Naive B cell (primary cell): ENCODE measurements at places on chromosomes 6 and 20.
A peak's percentile ranks its signal among the peaks of the same experiment; 100 is the strongest.

DNA sequence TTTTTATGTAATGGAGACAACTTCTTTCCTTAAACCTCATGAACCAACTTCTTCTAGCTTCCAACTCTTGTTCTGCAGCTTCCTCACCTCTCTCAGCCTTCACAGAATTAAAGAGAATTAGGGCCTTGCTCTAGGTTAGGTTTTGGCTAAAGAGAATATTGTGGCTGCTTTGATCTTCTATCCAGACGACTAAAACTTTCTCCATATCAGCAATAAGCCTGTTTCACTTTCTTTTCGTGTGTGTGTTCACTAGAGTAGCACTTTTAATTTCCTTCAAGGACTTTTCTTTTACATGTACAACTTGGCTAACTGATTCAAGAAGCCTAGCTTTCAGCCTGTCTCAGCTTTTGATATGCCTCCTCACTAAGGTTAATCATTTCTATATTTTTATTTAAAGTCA, 596.1 kb upstream of the NRSN1 start:
- no peak for DNase-seq

- DNase-seq = no peak
Observed at GRCh38 chr6:157229132-157229618, 94.1 kb downstream of the TMEM242 start.

GRCh38 chr20:10131732-10132345, 86.8 kb upstream of the SNAP25 start:
- DNase-seq = no peak

DNA sequence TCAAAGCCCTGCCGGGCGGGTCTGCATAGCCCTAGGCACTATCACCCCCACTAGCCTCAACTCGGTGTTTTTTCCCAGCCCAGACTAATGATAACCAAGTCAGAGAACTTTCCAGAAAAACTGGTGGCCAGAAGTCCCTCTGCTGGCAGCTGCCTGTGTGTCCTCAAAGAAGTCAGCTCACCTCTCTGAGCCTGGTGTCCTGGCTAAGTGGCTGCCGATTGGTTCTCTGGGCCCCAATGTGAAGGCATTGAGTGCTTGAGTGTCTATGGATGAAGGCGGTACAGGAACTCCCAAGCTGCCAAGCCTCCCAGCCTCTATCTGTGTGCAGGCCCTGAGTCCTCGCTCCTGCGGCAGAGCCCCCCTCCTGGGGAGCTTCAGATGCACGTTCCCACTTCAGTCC, 355.6 kb downstream of the TAF4 start:
- no peak for DNase-seq

- DNase-seq = peak; percentile 39
Observed at GRCh38 chr6:43271103-43271815, 26.8 kb upstream of the SLC22A7 start.
